ENCODE measurements at places on chromosomes 3 and 15.

- no peak for DNase-seq
Measured at GRCh38 chr3:197753263-197753662, 3.6 kb downstream of the FYTTD1 start.

DNA sequence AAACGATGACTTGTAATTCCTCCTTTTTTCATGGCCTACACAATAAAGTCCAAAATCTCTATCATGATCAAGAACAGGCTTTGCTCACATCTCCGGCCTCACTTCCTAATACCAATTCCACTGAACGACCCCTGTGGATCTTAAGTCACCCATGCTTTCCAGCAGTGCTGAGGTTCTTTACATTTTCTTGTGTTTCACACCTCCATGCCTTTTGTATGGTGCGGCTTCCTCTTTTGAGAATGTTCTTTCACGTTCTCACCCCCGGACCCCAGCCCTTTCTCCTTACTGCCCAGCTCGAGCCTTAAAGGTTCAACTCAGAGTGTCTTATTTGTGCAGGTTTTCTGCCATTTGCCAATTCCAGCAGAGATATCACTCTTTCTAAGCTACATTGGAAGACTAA, 70.1 kb downstream of the CSNK1G1 start:
- DNase-seq = no peak

- DNase-seq = no peak
Measured at GRCh38 chr15:70308735-70309434, 211.2 kb upstream of the TLE3 start.

DNA sequence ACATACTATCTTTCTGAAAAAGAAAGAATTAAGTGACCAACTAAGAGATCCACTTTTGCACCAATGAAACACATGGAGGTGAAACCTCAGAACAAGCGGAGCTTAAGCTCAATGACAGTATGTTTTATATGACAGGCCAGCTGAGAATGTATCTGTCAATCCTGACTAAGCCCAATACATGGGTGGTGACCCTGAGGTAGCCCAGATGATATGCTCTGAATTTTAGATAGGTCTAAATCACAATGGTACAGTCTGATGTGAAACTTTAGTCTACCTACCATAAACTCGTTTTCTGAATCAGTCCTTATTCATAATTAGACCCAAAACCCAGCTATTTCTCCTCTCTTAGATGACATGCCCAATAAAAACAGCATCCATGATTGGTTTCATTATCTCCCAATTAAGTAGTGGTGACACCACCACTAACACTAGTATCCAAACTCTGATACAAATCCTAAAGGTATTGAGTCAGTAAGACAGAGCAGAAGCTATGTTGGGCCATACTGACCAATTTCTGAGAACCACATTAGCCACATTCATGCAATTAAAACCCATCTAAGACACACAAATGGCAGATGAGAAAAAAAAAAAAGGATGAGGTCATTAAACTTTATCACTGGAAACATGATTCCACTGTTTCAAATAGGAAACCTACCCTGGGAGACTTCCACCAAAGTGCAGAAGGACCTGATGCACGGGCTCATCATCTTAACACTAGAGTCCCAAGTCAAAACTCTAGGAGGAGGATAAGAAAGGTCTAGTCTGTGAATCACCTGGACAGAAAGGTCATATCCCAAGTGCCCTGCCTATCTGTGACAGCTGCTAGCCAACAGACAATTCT, 20.6 kb downstream of the CMTM6 start:
- DNase-seq = no peak

GRCh38 chr3:70608434-70608833, 296.0 kb upstream of the MDFIC2 start:
- no peak for DNase-seq

DNA sequence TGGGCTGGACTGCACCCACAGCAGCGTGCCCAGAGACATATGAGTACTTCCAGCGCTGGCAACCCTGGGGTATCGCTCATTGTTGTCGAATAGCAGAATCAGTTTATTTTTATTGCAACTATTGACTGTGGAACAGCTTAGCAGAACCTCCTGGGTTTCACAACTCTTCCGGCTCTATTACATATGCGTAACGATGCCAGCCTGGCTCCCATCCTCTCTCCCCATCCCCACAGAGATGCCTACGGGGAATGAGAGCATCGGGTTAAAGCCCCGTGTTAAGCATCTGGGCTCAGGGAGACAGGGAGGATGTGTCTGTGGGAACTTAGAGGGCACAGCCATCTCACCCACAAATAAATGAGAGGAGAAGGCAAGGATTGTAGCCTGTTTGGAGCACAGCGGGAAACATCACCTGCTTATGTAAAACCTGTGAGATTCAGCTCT, 76.6 kb upstream of the DLG1 start:
- DNase-seq = no peak

DNA sequence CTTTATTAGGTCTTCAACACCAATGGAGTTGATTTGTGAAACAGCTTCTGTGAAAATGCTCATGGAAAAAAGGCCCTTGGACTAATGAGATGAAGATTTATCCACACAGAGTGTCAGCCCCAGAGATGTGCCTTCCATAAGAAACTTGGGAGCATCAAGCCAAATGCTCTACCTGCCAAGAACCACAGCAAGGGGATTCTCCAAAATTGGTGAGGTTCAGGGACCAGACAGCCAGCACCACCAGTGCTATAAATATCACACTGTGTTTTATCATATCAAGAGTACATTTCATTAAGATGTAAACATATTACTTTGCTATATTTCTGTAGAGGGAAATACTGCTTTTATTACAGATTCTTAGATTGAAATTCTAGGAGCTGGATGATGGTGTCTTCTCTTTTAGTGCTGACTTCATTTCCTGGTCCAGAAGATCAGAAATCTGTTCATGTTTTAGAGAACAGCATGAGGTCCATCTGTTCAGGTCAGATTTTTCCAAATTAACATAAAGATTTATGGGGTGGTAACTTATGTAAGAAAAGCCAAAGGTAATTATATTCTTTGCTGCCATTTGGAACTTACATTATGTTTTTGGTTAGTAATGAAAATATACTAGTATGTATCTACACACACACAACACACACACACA, 17.7 kb downstream of the SLC35G2 start:
- no peak for DNase-seq

DNA sequence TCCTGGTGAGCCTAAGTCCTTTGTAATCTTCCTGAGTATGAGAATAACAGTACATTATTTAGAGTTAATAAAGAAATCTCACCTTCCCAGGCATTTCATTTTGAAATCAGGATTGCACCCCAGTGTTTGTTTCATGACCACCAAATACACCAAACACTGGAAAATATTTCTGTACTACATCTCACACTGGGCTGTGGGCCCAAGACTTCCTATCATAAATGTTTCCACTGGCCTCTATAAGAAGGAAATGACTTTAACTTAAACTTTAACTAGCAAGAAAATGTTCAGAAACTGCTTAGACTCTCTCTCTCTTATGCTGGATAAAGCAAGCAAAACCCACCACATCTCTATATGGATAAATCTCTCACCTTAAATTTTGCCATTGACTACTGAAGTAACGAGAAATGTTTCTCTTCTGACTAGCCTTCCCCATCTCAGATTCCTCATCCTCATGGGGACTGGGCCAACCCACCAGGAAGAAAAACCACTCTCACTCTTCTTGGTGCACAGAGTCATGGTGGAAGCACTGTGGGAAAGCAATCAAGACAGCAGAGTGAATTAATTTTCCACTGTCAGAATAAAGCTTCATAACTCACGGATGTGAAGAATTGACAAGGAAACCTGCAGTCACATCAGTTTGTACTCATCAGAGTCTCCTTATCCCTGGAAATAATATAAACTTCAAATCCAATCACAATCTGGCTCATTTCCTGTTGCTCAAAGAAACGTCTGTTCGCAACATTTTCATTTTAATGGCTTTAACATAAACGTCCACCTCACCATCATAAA, 859.6 kb downstream of the EPHA3 start:
- DNase-seq = no peak

DNA sequence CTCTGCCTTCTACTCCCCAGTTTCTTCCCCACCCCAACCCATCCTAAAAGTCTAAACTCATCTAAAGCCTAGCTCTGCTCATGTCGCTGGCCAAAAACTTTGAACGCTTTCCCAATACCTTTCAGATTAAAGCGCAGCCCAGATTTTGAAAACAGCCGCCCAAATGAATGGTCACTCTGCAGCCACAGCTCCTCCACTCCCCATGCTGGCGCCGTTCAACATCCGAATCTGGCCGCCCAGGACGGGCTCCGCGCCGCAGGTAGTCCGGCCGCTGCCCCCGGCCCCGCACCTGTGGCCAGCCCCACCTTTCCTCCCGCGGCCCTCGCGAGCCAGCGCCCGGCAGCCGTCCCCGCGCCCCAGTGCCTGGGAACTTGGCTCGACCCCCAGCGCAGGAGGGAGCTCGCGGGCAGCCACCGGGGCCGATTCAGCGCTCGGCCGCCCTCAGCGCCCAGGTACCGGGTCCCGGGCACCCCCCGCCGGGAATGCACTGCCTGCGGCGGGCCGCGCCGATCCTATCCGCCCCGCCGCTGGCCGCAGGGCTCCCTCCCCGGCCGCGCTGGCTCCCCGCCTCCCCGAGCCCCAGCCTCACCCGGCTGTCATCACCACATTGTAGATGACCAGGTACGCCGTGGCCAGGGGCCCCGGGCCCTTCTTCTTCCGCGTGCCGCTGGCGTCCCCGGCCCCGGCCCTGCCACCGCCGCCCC, 417 bp downstream of the HACD2 start:
- no peak for DNase-seq

GRCh38 chr3:104628185-104628789, 738.4 kb upstream of the ALCAM start:
- DNase-seq = no peak

- no peak for DNase-seq
Measured at GRCh38 chr15:63819645-63820044, 14.1 kb downstream of the HERC1 start.

GRCh38 chr3:107208100-107208499, 169.1 kb upstream of the CCDC54 start:
- no peak for DNase-seq

DNA sequence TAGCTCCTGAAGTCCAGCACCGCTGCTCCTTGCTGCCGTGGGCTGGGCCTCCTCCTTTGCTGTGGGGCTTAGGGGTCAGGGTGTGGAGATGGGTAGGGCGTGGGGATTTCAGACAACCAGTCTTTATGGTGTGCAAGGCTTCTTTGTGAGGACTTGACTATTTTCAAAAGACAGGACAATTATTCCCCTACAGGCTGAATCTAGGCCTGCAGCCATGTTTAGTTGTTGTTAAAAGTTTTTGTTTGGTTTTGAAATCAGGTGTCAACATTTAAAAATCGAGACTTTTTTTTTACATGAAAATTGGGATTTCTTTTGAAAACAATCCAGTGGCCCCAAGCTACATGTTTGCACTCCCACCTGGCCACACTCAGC, 10.6 kb downstream of the RPL32 start:
- no peak for DNase-seq

- DNase-seq = no peak
Measured at GRCh38 chr15:68775671-68776476, 44.8 kb downstream of the ANP32A start.

All from hematopoietic multipotent progenitor cell treated with erythropoietin and hydrocortisone succinate and interleukin-3 and kit ligand, for 17 days (in vitro differentiated cells).